Activated naive CD4-positive, alpha-beta T cell treated with Interleukin-2 at 50 U/mL for 16 hours (primary cell): ENCODE measurements at places on chromosomes 2 and 18.
A peak's percentile ranks its signal among the peaks of the same experiment; 100 is the strongest.

DNA sequence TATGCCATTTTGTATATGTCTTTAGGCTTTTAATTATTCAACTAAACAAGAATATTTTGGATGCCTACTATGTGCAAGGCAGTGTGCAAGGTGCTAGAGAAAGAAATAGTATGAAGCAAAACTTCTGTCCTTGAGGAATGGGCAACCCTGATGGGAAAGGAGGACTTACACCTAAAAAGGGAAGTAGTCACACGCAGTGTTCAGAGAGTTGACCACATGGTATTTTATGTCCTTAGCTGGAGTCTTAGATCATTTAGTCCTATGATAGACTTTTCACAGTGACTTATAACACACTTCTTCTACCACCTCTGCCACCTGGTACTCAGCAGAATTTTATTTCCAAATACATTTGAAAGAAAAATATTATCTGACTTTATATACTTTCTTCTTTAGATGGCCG lies 291.6 kb downstream of the PLCL1 start:
- DNase-seq, result no peak

- no peak for DNase-seq
These were observed 259.7 kb downstream of the TCF4 start for GRCh38 chr18:55328301-55328700.

GRCh38 chr2:68377137-68377780 lies 12.2 kb downstream of the PLEK start:
- DNase-seq, result no peak

GRCh38 chr2:239523954-239524330 lies 123.1 kb upstream of the HDAC4 start:
- DNase-seq, result no peak

- no peak for DNase-seq
These were observed 129.2 kb downstream of the MEP1B start for GRCh38 chr18:32319084-32319483.

DNA sequence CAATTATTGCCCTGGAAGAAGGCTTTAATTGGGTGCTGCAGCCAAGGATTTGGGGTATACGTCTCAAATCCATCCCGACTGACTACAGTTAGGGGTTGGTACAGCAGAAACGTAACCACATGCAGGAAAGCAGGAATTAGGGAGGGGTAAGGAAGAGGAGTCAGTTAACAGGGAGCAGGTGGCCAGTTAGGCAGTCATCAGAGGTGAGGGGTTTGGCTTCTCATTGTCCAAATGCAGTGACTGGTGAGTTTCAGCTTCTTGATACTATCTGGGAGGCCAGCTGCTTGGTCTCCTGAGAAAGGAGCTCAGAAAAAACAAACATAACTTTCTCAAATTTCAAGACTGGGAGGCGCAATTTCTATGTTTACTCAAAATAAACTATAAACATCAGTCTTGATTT lies 38.8 kb upstream of the UBE2F start:
- no peak for DNase-seq

DNA sequence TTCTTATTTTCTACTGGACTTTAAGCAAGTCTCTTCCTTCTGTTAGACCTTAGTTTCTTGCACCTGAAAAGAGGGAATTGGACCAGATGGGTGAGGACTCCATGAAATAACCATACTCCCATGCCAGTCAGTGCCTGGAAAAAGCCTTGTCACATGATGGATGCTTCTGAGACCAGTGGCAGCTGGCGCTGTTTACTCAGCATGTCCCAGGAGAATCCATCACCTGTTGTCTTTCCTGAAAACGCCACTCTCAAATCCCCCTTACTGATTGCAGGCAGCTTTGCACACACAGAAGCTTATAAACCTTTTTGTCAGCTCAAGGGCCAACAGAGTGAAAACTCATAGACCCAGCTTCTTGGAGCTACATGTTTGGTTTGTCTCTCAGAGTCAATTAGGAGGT lies 117.6 kb downstream of the POLE4 start:
- DNase-seq, result no peak

DNA sequence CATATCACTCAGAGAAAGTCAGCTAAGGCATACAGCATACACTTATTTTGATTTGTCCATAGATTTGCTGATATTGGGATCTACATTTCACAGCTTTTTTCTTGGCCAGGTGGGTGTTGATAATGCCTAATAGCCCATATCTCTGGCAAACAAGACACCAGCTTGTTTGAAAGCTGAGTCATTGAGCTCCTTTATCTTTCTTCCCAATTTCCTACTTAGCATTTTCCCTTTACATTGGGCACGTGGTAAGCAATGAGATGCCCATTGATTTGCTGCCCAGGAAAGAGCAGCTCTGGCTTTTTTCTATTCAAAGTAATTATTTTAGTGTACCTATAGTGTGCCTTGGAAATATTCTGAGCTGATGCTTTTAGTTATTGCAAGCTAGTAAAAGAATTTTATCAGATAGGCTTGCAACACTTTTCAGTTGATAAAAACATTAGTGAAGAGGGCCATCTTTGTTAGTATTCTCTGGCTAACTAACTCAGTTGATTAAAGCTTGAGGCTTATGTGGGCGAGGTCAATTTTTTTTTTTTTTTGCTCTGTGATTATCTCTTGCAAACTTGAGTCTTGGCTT lies 79.6 kb downstream of the OSBPL6 start:
- no peak for DNase-seq

- DNase-seq, result no peak
These were observed 19.7 kb upstream of the DCTN1 start for GRCh38 chr2:74399785-74400184.

- DNase-seq, result no peak
These were observed 418.2 kb upstream of the ZEB2 start for GRCh38 chr2:144937910-144938709.

DNA sequence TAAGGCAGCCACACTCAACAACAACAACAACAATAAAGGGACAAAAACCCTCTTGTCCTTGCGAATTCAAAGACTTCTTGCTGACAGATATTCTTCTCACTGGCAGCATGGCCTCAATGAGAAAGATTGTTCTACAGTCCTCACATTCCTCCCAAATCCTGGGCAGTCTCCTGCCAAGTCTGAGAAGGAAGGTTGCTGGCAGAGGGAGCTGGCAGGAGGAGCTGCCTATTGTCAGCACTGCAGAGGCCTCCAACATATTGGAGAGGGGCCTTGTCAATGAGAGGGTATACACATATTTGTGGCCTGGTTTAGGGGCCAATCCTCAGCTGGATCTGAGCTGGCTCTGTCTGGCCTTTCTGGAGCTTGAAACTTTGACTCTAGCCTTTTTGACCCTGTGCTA lies 63.5 kb downstream of the LAMA3 start:
- no peak for DNase-seq

GRCh38 chr2:190947141-190947540 lies 66.5 kb downstream of the GLS start:
- DNase-seq, result no peak

- no peak for DNase-seq
These were observed 11.6 kb upstream of the ITGA6 start for GRCh38 chr2:172415865-172416183.

DNA sequence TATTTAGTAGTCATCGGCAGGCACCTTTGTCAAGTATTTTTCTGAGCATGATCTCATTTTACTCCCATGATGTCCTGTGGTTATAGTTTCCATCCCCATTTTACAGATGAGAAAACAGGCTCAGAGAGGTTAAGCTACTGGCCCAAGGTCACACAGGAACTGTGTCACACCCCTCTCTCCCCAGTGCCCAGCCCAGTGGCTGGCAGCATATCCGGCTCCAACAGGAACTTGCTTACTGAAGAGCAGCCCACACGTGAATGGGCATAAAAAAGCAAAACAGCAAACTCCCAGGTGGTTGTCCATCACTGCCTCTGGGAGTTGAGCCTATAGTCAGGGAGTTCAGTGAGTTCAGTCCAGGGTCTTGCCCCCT lies 8.3 kb upstream of the KLF11 start:
- no peak for DNase-seq

DNA sequence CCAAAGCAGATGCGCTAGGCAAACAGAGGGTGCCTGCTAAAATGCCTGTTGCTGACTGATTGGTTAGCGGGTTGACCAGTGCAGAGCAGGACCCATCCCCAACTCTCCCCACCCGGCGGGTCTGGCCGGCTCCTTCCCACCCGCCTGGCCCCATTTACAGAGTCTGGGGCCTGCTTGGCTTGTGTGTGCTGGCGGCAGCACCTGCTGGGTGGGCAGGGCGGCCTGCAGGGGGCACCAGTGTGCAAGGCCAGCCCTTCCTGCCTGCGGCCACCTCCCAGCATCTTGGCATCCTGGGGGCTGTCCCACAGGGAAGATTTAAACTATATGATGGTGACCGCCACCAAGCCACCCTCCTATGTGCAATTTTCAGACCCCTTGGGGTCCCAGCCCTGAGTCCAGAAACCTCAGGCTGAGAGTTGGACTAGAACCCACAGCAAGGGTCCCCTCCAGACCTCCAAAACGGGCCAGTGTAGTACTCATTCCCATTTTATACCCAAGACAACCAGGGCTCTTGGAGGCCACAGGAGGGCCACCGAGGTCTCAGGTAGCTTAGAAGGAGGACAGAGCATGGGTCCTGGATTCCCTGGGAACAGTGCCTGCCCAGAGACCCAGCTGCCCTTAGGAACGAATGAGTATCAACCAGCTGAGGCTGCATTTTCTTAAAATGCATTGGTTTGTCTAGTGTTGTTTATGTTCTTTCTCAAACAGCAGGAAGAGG lies 173.6 kb downstream of the SMAD7 start:
- DNase-seq, result peak; percentile 71

DNA sequence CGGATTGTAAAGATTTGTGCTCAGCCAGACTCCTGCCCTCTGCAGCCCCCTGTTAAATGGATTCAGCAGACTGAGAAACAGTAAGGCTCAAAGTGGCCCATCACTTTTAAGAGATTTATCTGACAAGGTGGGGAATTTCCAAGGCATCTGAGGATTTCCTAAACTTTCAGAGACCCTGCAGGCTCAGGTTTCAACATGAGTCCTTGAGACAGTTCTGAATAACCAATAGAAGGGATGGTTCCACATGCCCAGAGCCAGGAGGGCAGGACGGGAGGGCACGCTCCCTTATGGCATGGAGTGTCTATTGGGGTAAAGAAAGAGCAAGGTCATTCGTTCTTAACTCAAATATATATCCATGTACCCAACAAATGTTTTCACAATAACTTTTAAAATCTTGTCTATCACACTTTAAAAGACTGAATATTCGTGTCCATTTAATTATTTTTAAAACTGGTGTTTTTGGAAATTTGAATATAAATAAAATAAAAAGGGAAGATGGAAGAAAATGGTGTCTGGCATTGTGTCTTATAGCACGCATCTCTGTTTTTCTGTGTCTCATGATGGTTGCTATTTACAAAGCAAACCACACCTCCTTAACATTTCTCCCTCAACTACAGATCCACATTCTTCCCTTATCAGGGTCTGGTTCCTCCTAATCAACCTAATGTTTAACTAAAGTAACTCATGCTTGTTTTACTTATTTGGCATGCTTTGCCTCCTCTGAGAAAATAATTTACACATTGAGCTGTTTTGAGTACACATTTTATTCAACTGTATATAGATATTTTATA lies 56.0 kb upstream of the DSG1 start:
- no peak for DNase-seq

- DNase-seq, result no peak
These were observed 57.6 kb downstream of the ACKR3 start for GRCh38 chr2:236627193-236627592.
